Activated naive CD4-positive, alpha-beta T cell treated with anti-CD3 and anti-CD28 coated beads, Interleukin-2, amount 50 U/mL, for 72 hours (primary cell): ENCODE measurements at places on chromosomes 13 and 19. TPM values are rescaled to one million over a fixed set of nuclear protein-coding genes. Genes with fewer than 3 reads are reported as not detected.

The CNN2 gene
- total RNA-seq = 187 TPM

GRCh38 chr13:73254827-73255226 lies 196.0 kb downstream of the KLF5 start:
- no peak for DNase-seq

DNA sequence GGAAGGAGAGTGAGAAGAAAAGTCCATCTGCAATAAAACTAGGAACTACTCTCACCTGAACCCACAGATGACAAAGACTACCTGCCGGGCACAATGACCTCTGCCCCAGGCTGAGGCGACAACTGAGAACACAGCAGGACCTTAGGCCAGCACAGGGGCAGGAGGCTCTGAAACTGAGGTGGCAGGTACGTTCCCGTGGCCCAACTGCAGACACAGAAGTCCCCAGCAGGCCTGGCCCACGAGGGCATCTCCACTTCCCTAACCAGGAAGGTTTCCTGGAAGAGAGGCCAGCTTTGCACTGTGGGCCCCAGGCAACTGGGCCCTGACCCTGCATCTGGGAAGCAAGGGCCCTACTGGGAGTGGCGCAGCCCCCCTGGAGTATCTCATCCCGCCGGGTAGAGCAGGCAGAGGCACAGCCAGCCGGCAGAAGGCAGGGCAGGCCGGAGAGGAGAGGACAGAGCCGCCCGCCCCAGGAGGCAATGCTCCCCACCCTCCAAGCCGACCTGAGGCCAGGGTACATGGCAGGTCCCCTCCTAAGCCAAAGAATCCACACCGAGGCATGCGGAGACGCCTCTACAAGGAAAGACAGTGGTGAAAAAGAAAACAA lies 32.7 kb downstream of the STK24 start:
- DNase-seq = no peak

- no peak for DNase-seq
Observed at GRCh38 chr19:13902993-13903555, 2.8 kb downstream of the BRME1 start.

The ATP4B gene
- not detected for total RNA-seq

- DNase-seq = no peak
Observed at GRCh38 chr19:2602391-2603181, 99.9 kb downstream of the GNG7 start.

- no peak for DNase-seq
Observed at GRCh38 chr13:48526286-48526685, 6.6 kb downstream of the RCBTB2 start.

GRCh38 chr19:1862068-1862423 lies 1.3 kb downstream of the KLF16 start:
- DNase-seq = no peak

GRCh38 chr19:14412324-14412995 lies 6.7 kb downstream of the DDX39A start:
- DNase-seq = no peak

The KLF5 gene
- 1.1 TPM for total RNA-seq

DNA sequence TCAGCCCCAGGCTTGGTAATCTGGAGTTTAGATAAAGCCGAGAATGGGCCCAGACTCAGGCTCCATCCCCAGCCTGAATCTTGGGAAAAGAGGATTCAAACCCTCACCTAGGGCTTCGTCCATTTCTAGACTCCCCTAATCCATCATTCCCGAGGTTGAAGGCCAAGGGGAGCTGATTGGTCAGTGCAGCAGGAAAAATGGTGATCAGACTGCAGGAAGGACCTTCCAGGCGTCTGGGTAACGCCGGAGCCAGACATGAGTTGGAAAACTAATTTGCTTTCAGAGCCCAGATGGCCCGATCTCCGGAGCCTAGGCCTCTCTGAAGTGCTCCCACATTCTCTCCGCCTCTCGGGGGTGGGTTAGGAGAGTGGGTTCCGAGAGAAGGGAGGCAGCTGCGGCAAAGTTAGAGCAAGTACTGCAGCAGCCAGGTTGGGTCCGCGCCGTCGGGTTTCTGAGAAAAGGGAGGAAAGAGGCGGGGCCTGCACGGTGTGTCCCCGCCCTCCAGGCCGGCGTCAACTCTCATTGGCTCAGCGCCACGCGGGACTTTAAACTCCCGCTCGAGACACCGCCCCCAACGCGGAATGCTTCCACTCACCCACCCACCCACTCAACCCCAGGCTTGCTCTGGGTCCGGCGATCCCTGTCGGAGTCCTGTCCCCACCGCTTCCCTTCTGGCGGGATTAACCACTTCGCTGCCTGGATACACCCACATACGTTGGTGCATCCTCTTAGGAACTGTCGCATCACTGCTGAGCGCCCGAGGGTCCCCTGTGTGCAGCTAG lies 788 bp upstream of the RTBDN start:
- DNase-seq = no peak

GRCh38 chr13:99980201-99980823 lies 1.3 kb upstream of the ZIC2 start:
- peak; percentile 71 for DNase-seq

DNA sequence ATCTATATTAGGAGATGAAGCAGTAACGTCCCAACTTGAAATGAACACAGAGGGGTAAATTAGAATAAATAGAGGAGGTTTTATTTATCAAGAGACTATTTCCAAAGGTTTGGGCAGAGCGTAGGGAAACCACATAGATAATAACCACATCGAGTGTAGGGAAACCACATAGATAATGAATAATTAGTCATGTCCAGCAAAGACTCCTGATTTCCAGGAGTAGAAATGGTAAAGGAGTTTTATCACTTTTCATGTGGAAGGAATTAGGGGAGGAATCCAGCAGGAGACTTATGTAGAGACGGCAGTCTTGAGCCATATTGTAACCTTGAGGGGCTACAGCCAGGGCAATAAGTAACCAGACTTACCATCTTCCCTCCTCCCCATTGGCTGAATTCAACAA lies 136.3 kb upstream of the CSNK1A1L start:
- no peak for DNase-seq

- DNase-seq = peak; percentile 54
Observed at GRCh38 chr19:49333811-49334288, 1.4 kb upstream of the CD37 start.

GRCh38 chr19:22882797-22883196 lies 50.7 kb downstream of the ZNF723 start:
- DNase-seq = no peak

DNA sequence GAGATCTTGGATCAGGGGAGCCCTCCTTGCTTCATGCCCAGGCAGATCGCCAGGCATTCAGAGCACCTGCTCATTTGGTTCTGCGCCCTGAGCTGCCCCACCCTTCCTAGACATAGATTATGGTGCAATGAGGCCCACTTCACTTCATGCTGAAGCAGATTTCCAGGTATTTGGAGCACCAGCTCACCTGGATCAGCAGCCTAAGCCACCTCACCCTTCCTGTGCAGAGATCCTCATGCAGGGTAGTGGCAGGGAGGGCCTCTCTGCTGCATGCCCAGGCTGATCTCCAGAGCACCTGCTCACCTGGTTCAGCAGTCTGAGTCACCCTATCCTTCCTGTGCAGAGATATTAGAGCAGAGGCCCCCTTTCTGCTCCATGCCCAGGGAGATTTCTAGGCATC lies 1966.1 kb downstream of the PCDH9 start:
- DNase-seq = no peak

- no peak for DNase-seq
Observed at GRCh38 chr13:105139048-105139379, 1396.4 kb downstream of the EFNB2 start.

The WDR88 gene
- not detected for total RNA-seq

The SH2D3A gene
- total RNA-seq = 33.0 TPM

DNA sequence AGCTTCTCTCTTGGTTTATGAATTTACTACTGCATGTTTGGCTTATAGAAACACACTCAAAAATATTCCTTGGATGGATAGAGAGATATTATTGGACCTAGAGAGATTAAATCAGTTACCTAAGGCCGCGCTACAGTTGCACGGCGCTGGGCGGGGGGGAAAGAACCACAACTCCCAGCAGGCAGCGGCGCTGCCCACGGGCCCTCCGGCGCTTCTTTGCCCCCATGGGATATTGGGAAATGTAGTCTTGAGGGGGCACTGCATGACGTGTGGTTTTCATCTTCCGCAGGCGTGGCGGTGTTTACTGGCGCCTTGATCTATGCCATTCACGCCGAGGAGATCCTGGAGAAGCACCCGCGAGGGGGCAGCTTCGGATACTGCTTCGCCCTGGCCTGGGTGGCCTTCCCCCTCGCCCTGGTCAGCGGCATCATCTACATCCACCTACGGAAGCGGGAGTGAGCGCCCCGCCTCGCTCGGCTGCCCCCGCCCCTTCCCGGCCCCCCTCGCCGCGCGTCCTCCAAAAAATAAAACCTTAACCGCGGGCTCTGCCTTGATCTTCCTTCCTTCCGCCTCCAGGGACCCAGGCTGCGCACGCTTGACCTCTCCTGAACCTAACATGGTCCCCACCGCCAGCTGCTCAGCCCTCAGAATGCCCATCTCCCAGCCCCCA lies 4.8 kb downstream of the EMP3 start:
- peak; percentile 74 for DNase-seq
